Globus pallidus (tissue), 1 donor: ENCODE measurements at places on chromosomes 4 and X.

DNA sequence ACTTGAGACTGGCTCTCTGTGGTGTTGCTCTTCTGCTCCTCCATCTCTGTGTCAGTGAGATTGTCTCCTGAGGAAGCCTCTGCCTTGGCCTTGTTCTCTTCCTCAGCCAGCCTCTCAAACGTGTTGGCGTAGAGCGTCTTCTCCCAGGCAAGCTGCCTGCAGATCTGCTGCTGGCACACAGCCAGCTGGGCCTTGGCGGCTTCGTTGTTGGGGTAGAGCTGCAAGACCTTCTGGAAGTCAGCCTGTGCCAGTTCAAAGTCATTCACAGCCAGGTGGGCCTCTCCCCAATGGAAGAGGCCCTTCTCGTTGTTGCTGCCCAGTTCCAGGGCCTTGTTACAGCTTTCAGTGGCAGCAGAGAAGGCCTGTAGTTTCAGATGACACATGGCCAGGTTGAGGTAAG, 159.1 kb downstream of the NDST3 start:
- DNase-seq: no peak

DNA sequence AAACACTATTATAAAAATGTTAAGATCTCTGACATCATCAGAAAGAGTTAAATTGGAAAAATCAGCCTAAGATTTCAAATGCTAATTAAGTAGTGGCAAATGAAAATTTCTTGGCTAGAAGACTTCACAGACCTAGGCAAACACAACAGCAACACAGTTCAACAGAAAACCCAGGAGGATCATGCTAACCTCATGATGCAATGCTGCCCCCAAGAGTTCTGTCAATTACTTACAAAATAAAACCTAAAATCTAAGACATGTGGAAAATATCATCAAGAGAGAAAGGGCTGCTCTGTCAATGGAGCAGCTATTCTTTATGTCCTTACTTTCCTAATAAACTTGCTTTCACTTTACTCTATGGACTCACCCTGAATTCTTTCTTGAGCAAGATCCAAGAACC, 21.0 kb downstream of the S100G start:
- DNase-seq: peak; percentile 64

GRCh38 chrX:45788941-45789348, 588.3 kb upstream of the DIPK2B start:
- no peak for DNase-seq

- no peak for DNase-seq
Measured at GRCh38 chr4:2416564-2417225, 1.8 kb downstream of the ZFYVE28 start.

GRCh38 chr4:1176398-1177273, 4.3 kb upstream of the SPON2 start:
- DNase-seq: no peak
